GM12878 (cell line): ENCODE measurements at places on chromosomes 1 and 21. TPM values are rescaled to one million over a fixed set of nuclear protein-coding genes. Genes with fewer than 3 reads are reported as not detected.

Gene ARHGAP29
- 0.06 and 0.14 TPM in 2 replicates for polyA plus RNA-seq

Gene GJA8
- polyA plus RNA-seq = not detected in 2 replicates

Gene PROK1
- not detected in 2 replicates for polyA plus RNA-seq

Gene SRGAP2C
- 2.3 and 2.4 TPM in 2 replicates for polyA plus RNA-seq

Gene SDC3
- 0.04 TPM in 1 of 2 replicates, not detected in the other for polyA plus RNA-seq

Gene LCE1D
- not detected in 2 replicates for polyA plus RNA-seq

Gene MAP3K21
- 0.15 TPM in 1 of 2 replicates, not detected in the other for polyA plus RNA-seq

Gene RSRP1
- 75.4 and 91.5 TPM in 2 replicates for polyA plus RNA-seq

Gene GJA4
- polyA plus RNA-seq = 0.09 TPM in 1 of 2 replicates, not detected in the other

Gene OR2L13
- polyA plus RNA-seq = not detected in 2 replicates

Gene OR10K1
- not detected in 2 replicates for polyA plus RNA-seq

Gene TMEM61
- polyA plus RNA-seq = not detected in 2 replicates

Gene GPR25
- not detected in 2 replicates for polyA plus RNA-seq

Gene THEM5
- polyA plus RNA-seq = 0.16 TPM in 1 of 2 replicates, not detected in the other

Gene CNR2
- 10.9 and 11.9 TPM in 2 replicates for polyA plus RNA-seq

Gene ADAMTS1
- 0.04 and 0.08 TPM in 2 replicates for polyA plus RNA-seq

Gene TNNT2
- not detected in 2 replicates for polyA plus RNA-seq

Gene CELA2A
- polyA plus RNA-seq = not detected in 2 replicates

Gene RAB4A
- 27.6 and 28.8 TPM in 2 replicates for polyA plus RNA-seq

Gene LCE2A
- not detected in 2 replicates for polyA plus RNA-seq

Gene ECE1
- polyA plus RNA-seq = 42.1 and 43.6 TPM in 2 replicates

Gene HES4
- 0.29 and 0.44 TPM in 2 replicates for polyA plus RNA-seq

Gene NMNAT2
- 1.4 and 2.0 TPM in 2 replicates for polyA plus RNA-seq

Gene ARMH1
- 5.6 and 6.9 TPM in 2 replicates for polyA plus RNA-seq

Gene ST6GALNAC5
- not detected in 2 replicates for polyA plus RNA-seq

Gene LDLRAD1
- not detected in 2 replicates for polyA plus RNA-seq

Gene BLACAT1
- polyA plus RNA-seq = 0.08 TPM in 1 of 2 replicates, not detected in the other

Gene NOS1AP
- not detected in 2 replicates for polyA plus RNA-seq

Gene IFNLR1
- polyA plus RNA-seq = 4.8 and 5.6 TPM in 2 replicates

Gene HENMT1
- polyA plus RNA-seq = 15.6 and 16.0 TPM in 2 replicates

Gene CDK18
- polyA plus RNA-seq = 0.40 and 0.46 TPM in 2 replicates

Gene FCN3
- polyA plus RNA-seq = not detected in 2 replicates

Gene DENND2C
- polyA plus RNA-seq = 0.07 TPM in 1 of 2 replicates, not detected in the other

Gene AADACL3
- polyA plus RNA-seq = not detected in 2 replicates

Gene FAM72D
- polyA plus RNA-seq = 17.6 and 18.4 TPM in 2 replicates

Gene PLA2G4A
- polyA plus RNA-seq = 1.5 and 1.9 TPM in 2 replicates

Gene CSMD2
- polyA plus RNA-seq = not detected in 2 replicates

Gene GNAT2
- polyA plus RNA-seq = 0.37 and 0.46 TPM in 2 replicates
